ENCODE measurements at places on chromosomes 6 and 20.

GRCh38 chr6:13304101-13304500, 24.2 kb downstream of the TBC1D7 start:
- no peak for DNase-seq

DNA sequence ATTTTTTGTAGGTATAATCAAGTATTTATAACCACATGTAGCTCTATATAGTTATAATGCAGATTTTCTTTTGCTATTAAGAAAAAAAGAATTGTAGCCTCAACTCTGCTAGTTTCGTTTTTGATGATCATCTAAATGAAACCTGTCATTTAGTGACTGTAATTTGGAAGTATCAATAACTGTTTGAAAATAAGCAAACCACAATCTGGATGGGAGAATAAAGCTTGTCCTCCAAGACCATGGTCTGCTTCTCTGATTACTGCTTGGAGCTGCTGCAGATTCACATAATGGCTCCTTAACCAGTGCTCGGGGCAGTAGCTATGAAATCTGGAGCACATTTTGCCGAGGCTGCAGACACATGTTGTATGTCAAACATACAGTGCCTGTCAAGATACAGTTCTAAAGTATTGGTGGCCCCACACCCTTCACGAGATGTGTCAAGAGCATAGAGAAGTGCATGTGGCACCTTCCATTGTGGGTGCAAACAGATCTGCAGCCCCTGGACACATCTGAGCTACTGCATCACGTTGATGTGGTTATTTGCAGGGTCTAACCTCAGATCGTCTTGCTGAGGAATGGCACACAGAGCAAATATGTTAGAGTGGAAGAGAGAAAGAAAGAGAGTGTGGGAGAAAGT, 255.7 kb upstream of the SUPT3H start:
- no peak for DNase-seq

- no peak for DNase-seq
Observed at GRCh38 chr6:111266276-111266675, 179.0 kb downstream of the SLC16A10 start.

- DNase-seq = no peak
Observed at GRCh38 chr6:139080255-139080920, 51.8 kb downstream of the ABRACL start.

GRCh38 chr6:53862662-53863462, 68.1 kb downstream of the LRRC1 start:
- DNase-seq = no peak

DNA sequence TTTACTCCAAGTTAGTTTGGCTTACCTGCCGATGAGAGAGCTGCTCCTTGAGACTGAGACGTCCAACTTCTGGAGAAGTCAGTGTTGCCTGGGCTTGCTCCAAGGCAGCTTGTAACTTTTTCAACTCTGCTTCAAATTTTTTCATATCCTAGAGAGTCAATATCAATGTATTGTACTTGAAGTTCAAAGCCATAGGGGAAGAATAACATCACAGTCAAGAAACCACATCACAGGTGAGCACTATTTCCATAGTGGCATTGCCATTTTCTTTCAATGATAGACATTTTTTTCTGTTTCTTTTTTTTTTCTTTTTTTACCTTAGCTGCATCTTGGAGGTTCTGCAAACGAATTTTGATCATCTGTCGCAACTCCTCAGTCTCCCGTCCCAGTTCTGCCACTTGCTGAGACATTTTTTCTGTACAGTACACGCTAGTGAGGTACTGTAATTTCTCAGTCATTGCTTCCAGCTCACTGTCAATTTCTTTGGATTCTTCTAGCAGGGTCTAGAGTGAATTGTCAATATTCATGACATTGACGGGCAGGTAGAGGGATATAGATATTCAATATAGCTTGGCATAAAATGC, 326.7 kb downstream of the SYNE1 start:
- DNase-seq = no peak

GRCh38 chr6:16278750-16279149, 40.4 kb downstream of the GMPR start:
- DNase-seq = no peak

- no peak for DNase-seq
Observed at GRCh38 chr6:110566346-110567125, 90.1 kb upstream of the SLC22A16 start.

GRCh38 chr6:73898599-73898998, 202.6 kb downstream of the CD109 start:
- DNase-seq = no peak

DNA sequence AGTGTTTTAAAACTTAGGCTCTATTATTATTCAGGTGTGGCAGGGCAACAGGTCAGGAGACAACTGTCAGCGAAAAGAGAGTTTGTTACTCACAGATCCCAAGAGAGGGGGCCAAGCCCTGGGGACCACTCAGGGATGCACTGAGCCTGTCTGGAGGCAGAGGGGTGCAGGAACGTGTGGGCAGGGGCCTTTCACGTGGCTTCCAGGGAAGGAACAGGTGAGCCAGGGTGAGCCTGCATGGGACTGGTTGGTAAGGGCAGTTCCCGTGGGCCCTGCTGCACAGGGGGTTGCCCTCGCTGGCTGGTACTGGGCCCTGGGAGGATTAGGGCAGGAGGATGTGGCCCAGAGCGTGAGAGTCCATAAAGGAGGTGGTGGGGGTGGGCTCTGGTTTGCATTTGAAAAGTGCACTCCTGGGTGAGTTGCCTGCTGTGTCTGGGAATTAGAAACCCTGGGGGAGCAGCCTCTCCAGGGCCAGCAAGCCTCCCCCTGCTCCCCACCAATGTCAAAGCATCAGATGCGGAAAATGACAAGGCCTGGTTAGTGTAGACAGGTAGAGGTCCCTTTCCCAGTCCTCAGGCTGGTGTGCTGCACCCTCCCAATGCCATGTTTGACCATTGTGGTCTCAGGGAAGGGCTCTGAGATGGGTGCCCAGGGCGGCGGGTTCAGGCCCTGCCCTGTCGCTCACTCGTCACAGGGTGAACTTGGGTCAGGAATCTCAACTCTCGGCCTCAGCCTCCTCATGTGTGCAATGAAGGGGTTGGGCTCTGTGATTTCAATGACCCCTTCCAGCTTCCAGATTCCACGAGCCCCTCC, 127.4 kb upstream of the RPS6KA2 start:
- DNase-seq = no peak

GRCh38 chr6:3259491-3259958, 778 bp downstream of the PSMG4 start:
- DNase-seq = no peak

GRCh38 chr20:22232923-22233322, 351.4 kb downstream of the FOXA2 start:
- DNase-seq = no peak

DNA sequence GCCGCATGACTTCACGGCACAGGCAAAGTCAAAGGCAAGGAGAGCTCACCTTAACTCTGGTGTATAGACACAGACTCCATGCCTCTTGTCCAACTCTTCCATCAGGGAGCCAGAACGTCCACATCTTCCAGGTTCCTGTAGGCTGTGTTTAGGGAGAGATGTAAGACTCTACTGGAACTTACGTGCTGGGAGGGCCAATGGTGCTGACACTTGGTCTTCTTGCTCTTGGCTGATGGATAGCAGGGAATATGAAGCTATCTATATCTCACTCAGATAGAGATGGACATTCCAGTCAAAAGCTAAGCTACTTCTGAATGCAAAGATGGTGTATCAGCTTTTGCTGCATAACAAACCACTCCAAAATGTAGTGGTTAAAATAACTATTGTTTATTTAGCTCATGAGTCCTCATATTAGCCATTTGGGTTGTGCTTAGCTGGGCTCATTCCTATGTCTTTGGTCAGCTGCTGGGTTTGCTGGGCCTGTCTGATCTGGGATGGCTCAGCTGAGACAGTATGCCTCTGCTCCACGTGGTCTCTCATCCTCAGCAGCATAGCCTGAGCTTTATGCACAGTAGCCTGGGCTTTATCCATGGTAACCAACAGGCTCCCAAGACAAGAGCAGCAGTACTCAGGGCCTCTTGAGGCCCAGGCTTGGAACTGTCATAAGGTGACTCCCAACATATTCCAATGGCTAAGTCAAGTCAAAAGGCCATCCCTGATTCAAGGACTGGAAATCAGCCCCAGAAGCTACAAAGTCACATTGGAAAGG, 111.6 kb downstream of the SNX5 start:
- no peak for DNase-seq

DNA sequence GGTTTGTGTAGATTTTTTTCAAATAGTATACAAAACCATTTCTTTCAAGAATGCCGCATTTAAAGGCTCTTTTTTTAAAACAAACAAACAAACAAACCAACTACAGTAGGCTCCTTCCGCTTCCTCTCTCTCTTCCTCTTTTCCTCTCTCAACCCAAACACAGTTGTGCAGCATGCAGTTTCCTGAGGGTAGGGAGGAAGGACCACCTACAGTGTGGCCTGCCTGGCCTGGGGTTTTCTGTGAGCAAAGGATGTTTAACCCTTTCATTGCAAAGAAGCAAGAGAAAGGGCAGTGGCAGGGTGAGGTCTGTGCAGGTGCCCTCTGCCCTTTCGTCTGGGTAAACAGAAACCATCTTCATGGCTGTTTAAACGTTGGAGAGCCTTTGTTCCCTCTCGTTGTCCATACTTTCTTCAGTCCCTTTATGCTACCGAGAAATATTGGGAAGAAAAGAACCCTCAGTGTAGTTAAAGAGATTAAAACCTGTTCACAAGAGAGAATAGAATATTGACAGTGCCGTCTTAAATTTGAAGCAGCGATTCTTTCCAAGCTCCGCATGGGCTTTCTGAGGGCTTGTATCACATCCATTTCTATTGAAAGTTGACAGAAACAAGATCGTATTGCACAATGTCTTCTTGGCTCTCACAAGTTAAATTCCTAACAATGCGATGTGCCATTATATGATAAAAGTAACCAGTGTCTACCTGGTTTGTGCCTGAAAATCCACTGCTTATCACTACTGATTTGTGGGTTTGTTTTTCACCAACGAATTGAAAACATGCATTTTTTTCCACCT, 215.5 kb upstream of the SNX9 start:
- no peak for DNase-seq

DNA sequence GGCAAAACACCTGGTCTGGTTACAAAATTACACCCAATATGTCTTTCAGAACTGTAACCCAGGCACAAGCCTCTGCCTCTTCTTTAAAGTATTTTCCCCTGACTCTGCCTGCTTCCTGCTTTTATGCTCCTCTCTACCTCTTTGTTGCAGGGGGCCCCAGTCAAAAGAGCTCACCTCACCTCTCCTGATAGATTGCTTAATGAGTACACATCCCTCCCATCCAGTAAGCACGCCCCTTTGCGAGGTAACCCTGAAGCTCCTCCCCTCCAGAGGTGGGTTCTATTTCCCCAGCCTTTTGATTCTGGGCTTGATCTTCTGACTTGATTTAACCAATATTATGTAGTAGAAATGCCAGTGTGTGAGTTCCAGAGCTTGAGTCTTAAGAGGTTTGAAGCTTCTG, 56.6 kb upstream of the EYA2 start:
- DNase-seq = no peak

DNA sequence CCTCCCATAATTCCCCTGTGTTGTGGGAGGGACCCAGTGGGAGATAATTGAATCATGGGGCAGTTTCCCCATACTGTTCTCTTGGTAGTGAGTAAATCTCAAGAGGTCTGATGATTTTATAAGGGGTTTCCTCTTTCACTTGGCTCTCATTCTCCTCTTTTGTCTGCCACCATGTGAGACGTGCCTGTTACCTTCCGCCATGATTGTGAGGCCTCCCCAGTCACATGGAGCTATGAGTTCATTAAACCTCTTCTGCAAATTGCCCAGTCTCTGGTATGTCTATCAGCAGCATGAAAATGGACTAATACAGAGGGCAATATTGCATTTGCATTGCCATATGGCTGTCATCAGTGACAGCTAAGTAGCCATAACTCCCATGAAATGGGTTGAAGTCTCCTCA, 63.2 kb downstream of the ZNF217 start:
- no peak for DNase-seq

- DNase-seq = no peak
Observed at GRCh38 chr6:25302677-25303128, 23.5 kb downstream of the CARMIL1 start.

DNA sequence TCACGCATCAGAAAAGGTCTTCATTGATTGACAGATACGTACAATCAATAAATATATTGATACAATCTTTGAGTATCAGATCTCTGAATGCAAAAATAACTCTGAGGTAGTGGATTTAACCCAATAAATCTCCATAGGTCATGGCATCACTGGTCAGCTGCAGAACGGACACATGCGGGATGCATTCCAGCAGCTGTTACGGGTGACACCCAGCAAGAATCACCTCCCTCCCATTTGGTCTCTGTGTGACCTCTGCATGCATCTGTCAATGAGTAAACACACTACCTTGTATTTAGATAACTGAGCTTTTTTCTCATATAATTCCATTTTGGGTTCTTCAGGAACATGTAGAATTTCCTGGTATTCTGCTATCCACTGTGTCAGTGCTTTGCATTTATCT, 285.4 kb downstream of the SYNE1 start:
- DNase-seq = no peak

DNA sequence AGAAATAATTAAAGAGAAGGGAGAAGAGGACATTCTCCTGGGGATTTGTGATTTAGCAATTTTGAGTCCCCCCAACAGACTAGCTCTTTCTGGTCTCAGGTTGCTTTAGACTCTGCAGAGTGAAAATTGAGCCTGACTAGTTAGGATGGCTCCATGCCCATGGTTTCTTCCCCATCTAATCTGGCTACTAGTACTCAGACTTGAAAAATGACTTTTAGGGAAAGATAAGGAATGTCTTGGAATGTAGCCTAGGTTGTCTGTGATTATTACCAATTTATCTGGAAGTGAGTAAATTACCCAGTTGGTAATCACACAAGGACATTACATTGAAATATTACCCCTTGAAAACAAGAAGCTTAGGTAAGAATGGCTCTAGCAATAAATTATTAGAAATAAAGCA, 4.2 kb downstream of the BEND6 start:
- DNase-seq = no peak

GRCh38 chr6:134195164-134195906, 122.6 kb downstream of the SGK1 start:
- no peak for DNase-seq

GRCh38 chr6:135871296-135871695, 19.8 kb downstream of the PDE7B start:
- DNase-seq = no peak

DNA sequence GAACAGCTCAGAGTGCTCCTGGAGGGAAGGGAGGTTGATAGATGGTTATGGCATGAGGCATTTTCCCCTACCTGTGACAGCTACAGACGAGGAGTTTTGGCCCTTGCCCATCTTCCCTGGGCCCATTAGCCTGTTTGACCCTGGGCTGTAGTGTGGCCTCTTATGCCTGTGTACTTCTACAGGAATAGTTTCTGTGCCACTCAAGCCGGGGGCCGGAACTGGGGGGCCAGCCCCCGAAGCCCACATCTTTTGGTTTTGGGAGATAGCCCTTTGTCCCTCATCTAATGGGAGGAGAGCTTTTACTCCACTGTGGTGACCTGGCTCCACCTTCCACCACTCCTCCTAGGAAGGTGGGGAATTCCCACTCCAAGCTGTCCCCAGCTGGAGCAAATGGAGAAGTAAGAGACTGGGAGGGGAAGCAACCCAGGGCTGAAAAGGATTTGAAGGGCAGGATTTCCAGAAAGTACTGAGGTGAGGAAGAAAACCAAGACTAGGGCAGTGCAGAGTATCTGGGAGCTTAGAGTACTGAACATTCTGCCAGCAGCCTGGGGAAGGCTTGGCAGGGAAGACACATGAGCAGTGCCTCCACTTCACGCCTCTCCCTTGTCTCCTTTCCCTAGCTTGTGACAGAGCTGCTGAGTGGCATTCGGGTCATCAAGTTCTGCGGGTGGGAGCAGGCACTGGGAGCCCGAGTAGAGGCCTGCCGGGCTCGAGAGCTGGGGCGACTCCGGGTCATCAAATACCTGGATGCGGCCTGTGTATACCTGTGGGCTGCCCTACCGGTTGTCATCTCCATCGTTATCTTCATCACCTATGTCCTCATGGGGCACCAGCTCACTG, 6.9 kb downstream of the ABCC10 start:
- DNase-seq = no peak

Data from activated T-helper 1 cell treated with anti-CD3 and anti-CD28 coated beads, Interleukin-2, amount 50 U/mL, for 16 hours (primary cell).